Activated T-cell treated with anti-CD3 and anti-CD28 coated beads for 48 hours (primary cell): ENCODE measurements at places on chromosomes 6 and 20.
A peak's percentile ranks its signal among the peaks of the same experiment; 100 is the strongest.

DNA sequence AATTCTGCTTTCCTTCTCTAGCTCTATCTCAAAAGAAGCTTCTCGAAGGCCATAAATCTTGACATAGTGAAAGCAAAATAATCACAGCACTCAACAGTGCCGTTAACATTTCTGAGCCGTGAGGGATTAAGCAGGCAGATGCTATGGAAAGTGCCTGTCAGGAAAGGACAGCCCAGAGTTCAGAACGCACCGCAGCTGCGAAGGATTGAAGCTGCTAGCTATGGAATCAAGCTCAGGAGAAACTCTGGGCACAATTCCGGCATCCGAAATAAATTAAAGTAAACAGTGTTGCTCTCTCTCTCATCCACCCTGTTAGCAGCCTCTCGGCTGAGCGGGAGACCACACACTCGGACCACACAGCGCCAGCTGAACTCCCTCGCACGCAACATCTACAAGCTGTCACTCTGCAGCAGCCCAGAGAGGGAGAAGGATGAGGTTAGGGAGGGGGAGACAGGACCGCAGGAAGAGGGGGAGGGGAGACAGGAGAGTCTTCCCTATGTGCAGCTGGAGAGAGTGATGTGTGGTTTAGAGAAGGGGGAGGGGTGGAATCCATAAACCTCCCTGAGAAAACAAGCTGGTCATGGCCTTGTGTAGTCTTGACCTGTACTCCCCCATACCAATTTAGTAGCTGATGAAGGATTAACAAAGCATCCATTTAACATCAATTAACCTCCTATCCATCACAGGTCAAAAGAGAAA lies 9.0 kb downstream of the EXOC2 start:
- no peak for DNase-seq

- DNase-seq, result no peak
Measured at GRCh38 chr20:24662752-24663365, 193.4 kb downstream of the SYNDIG1 start.

GRCh38 chr6:31737991-31738979 lies 1.5 kb upstream of the MSH5 start:
- DNase-seq, result peak; percentile 50

DNA sequence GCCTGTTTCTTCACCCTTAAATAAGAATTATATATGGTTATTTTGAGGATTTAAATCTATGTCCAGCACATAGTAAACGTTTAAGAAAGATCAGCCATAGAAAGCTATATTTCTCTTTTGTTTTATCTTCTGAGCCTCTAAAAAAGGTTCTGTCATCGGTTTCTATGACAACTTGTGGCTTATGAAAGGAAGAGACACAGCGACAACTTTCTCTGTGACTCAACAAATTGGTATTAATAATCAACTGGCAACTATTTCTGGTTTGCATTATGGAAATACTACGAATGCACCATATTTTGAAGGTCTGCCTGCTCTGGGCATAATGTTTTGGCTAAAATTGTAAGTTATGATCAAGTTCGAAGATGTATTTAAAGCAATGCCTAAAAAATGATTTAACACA lies 751.0 kb downstream of the CD109 start:
- DNase-seq, result no peak

DNA sequence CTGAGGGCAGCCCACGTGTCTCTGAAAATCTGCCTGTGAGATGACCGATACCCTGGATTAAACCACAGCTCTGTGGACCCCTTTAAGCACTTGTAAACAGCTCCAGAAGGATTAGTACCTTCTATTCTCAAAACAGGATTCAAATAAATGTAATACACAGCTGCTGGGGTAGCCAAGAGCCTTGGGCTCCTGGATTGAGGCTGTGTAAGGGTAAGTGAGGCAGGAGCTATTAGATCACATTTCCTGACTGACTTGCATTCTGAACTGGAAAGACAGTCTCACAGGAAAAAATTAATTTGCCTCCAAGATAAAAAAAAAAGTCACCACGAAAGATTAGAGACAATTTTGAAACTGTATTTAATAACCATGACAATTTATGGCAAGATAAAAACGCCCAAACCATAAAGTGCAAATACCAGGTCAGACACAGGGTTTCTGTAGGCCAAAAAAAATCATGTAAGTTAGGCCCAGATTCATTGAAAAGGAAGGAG lies 78.0 kb downstream of the TRMT11 start:
- no peak for DNase-seq

DNA sequence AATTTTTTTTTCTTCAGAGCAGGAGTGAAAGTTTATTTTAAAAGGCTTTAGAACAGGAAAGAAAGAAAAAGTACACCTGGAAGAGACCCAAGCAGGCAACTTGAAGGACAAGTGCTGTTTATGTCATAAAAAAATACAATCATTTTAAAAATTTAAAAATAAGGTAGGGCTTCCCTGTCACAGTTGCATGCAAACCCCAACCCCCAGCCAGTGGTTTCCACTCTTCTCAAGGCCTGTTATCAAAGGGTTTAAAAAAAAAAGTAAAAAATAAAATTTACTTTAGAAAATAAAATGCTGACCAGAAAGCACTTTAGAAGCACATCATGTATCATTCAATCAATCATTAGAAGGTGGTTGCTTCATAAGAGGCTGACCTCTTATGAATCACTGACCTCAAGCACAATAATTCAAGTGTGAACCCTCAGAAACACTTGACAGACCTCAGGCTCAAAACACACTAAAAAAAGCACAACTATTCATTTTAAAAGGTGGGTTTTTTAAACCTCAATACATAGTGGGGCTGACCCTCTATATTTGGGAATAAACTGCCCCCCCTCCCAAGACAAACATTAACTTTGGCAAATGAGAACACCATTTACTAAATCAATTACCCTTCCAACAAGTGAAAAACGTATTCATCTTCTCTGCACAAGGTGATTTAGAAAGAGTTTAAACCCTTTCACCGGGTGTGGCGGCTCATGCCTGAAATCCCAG lies 15.6 kb downstream of the ILRUN start:
- DNase-seq, result no peak

- DNase-seq, result no peak
Measured at GRCh38 chr20:57840066-57840465, 130.3 kb upstream of the PMEPA1 start.

- no peak for DNase-seq
Measured at GRCh38 chr20:16321291-16321690, 252.0 kb downstream of the KIF16B start.

- no peak for DNase-seq
Measured at GRCh38 chr20:1565461-1565860, 8.0 kb upstream of the SIRPD start.

- DNase-seq, result no peak
Measured at GRCh38 chr20:50550531-50550930, 40.3 kb downstream of the PTPN1 start.

DNA sequence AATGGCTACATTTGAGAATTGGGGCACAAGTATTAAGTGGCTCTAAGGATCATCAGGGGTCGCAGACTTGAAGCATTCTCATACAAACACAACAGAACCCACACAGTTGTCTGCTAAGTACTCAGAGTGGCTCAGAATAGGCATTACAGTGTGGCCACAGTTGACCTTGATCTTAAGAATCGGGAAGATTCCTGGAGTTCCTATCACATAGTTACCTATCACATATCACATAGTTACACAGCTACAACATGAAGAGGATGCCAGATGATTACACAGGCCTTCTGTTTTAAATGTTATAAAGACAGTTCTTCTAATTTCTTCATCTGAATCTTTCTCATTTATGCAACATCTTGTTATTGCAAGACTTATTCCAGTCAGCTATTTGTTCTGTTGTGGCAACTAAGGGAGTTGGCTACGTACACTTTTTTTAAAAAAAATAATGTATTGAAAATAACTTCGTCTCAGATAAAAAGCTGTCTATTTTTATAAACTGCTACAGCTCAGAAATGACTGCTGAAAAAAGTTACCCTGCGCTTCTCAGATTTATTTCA lies 129.0 kb downstream of the REV3L start:
- no peak for DNase-seq

GRCh38 chr6:154247119-154247861 lies 109.3 kb downstream of the IPCEF1 start:
- no peak for DNase-seq

DNA sequence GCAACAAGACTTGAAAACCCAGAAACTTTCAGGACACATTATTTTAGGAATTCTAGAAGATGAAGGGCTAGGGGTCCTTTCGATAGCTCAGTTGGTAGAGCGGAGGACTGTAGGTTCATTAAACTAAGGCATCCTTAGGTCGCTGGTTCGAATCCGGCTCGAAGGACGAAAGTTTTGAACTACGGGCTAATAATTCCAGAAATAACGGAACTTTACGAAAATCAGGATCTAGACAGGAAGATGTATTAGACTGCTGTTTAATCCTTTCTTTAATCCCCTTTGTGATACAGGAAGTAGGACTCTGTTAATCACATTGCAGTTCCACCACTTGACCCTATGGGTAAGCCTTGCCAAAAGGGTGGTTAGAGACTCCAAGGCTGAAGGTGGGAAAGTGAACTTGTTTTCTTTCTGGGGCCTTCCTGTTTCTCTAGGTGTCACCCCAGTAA lies 21.2 kb upstream of the ABT1 start:
- no peak for DNase-seq

GRCh38 chr6:75044846-75045245 lies 161.0 kb downstream of the COL12A1 start:
- no peak for DNase-seq

GRCh38 chr20:19976595-19977372 lies 40.4 kb upstream of the NAA20 start:
- no peak for DNase-seq

- no peak for DNase-seq
Measured at GRCh38 chr6:45845567-45845966, 170.1 kb downstream of the CLIC5 start.

GRCh38 chr20:973785-974194 lies 28.3 kb downstream of the RSPO4 start:
- DNase-seq, result peak; percentile 11

DNA sequence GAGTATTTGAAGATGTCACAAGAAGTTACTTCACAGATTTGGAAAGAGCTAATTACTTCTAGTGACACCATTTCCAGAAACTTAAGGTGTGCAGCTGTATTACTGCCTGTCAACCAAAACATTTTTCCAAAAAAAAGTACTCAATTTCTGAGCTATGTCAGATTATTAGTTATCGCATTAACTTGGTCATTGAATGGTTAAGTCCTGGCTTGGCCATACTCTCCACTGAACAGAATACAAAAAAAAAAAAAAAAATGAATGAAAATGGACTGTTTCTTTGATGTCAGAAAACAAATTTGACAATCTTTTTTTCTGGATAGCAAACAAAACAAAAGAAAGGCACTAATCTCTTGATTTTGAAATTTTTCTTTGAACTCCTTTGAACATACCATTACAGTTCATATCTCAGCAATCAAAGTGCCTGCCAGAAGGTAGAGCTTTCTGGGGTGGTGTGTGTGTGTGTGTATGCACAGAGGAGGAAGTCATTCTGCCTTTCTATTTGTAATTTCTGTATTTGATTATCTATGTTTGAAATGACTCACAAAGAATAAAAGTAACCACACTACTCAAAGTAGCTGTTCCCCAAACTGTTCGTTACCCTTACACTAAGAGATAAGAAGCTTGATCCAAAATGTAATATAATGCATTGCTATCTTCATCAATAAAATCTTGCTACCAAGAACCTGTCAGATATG lies 210.8 kb upstream of the FUT9 start:
- no peak for DNase-seq

DNA sequence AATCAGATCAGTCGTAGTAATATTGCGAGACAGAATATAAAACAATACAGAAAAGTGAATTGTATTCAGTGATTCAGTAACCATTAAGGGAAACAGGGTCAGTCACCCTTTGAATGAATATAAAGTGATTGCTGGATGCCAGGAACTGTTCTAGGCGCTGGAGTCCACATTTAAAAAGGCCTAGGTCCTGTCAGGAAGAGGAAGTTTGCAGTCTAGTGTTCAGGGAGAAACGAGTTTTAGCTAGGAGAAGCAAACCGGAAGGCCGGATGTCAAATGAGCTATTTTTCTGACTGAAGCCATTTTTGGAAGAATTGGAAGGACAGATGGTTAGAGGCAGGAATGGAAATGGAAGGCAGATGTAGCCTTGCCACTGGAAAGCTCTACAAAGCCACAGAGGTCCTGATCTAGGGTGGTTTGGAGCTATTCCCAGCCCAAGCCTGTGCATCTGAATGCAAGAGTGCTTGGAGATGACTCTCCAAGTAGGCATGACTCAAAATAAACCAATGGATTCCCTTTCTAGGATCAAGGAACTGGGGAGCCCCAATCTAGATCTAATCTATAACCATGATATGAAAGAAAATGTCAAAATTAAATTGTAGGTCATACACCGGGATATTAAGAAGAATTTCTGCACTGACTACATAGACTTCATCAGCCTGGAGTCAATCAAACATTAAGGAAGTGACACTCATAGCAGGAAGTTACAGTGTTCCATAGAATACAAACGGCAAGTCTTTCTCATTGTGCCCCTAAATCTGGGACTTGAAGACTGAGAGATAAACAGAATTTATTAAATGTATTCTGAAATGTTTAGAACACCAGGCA lies 36.8 kb upstream of the CDKAL1 start:
- DNase-seq, result no peak

DNA sequence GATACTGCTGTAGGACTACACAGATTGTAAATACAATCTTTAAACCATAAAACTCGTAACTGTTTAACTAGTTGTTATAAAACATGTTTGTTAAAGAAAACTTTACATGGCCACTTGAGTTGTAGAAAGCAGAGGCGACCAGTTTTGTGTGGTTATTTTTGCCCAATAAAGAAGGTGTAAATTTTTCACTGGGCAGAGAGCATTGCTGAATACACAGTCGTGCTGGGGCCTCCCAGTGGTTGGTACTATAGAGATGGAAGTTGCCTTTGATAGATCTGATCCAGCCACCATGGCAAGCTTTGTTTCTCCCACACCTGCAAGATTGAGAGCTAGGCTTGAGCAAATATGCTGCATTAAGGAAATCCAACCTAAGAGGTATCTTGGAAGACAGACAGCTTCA lies 34.0 kb upstream of the YWHAB start:
- DNase-seq, result no peak

DNA sequence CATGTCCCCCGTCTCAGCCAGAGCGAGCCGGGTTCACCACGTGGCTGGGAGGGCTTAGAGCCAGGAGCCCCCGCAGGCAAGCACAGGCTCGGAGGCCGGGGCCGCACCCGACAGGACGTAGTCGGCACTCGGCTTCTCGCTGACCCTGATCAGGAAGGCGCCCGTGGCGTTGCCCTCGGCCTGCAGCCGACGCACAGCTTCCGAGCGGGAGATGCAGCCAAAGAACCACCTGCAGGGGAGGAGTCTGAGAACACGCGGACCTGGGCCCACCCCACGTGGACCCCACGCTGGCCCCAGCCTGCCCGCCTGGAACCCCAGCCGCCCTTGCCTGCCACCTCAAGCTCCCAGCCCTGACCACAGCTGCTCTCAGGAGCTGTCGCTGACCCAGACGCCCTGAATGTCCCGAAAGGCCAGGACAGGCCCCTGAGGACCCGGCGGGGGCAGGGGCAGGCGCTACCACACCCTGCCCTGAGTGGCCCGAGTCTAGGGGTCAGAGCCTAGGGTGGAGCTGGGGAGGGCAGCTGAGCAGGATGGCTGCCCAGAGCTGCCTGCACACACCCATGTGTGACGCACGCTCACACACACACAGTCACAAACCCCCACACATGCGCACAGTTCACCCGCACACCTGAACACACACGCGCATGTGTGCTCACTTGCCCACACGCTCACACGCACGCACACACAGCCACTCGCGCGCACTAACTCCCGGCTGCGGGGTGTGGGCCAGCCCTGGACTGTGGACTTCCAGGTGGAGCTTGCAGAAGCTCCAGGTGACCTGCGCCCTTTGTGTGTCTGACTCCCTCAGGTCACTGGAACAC lies 2.1 kb downstream of the PTK6 start:
- no peak for DNase-seq
